ENCODE measurements at places on chromosomes 3 and 15.
A peak's percentile ranks its signal among the peaks of the same experiment; 100 is the strongest.

DNA sequence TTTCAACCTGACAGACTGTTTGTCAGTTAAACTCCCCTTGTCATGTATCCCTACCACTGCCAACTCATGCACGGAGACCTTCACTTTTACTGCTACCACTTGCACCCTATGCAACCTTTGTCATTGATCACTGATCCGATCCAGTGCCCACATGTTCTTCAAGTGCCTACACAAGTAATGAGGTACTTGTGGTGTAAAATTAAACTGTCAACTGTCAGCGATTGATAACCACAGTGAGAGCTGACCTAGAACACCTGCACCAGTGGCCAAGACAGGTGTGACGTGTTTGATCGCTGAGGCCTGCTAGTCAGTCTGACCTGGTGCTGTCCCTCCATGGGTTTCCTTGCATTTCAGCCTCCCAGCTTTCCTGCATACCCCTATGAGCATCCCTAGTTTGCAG is 55.6 kb downstream of the MECOM start:
- DNase-seq, result no peak

DNA sequence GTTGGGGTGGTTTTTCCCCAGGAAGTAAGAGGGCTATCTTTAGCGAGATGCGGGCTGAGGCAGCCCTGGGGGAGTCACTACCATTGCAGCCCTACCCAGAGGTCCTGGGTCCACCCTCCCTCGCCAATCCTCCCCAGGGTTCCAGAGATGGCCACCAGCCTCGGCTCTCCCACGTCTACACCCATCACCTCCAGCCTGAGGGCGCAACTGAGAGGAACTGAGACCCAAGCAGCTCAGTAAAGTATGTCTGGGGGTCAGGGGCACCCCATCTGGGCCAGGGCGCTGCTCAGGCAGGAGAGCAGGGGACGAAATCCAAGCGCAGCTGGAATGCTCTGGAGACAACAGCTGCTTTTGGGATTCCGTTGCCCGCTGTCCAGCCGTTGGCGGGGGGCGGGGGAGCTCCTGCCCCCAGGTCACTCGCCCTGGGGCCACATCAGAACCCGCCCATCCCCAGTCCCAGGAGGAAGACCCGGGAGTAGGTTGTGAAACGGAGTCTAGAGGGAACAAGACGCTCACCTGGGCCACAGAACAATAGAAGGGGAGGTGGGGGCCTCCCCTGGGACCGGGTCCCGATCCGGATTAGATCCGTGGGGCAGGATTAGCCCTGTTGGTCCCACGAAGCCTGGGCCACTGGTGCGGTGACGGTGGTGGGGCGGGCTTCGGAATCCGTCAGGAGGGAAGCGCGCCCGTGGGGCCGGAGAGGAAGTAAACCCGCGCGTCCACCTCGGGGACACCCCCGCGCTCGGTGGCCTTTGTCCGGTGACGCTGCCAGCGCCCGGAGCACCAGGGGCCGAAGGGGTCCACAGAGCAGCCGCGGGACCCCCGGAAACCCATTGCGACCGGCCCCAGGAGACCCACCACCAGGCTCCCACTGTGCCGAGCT is 1.4 kb upstream of the NDUFAF3 start:
- DNase-seq, result no peak

- no peak for DNase-seq
Measured at GRCh38 chr3:156321945-156322344, 201.6 kb downstream of the KCNAB1 start.

DNA sequence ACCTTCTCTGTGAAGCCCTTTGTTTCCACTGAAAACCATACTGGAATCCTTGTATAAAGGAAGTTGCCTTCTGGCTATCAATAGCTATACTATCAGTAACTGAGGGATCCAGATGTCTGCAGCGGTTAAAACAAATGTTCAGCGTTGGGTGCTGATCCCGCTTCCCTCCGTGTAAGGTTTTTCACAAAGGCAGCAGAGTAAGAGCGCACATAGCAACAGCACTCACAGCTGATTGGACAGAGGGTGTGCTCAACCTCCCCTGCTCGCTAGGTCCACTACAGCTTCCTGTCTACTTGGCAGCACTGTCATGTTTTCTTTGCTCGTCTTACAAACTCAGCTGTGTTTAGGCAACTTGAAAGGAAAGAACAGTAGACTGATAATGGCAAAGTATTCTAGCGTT is 27.3 kb downstream of the ATOSA start:
- peak; percentile 93 for DNase-seq

- DNase-seq, result no peak
Measured at GRCh38 chr15:72345806-72346205, 25.8 kb upstream of the CELF6 start.

DNA sequence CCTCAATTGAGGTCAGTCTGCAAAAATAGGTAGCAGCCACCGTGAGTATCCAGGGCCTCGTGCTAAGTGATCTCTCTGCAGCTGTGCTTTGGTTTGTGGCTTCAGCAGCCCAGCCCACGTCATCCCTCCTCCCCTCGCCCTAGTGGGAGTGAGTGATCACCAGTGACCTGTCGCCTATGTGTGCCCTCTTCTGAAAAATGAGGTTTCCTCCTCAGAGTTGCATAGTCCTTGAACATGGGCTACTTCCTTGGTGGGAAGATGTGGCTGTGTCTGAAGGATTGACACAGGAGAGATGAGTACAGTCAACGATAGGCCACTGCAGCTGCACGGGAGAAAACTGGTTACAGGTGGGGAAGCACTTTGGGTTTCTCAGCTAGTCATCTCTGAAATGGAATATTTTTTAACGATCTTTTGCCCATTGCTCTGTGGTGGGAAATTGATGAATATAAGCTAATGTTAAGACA is 144.8 kb upstream of the BHLHE40 start:
- DNase-seq, result no peak

- no peak for DNase-seq
Measured at GRCh38 chr3:172150268-172150667, 110.9 kb downstream of the FNDC3B start.

Measured in astrocyte of the spinal cord (primary cell).